AG04450 (cell line): ENCODE measurements at places on chromosomes 16 and 17.

- no peak for DNase-seq
Observed at GRCh38 chr16:8943966-8944759, 19.5 kb downstream of the USP7 start.

- DNase-seq, result no peak
Observed at GRCh38 chr17:76955191-76955590, 87.0 kb downstream of the MGAT5B start.

DNA sequence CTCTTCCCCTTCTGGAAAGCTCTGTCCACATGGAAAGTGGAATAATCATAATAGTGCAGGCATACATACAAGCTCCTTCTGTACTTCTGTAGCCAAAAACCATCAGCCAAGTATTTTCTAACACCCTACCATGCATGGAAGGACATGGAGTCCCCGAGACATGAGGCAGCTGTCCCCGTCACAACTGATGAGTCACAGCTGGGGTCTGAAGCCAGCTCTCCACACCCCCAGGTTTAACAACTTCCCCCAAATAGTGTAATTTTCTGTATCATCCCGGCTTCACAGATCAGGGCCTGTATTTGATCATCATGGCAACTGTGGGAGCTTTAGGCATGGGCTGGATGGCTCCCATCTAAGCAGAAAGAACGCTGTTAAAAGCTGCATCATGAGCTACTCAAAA is 16.6 kb downstream of the C16orf96 start:
- no peak for DNase-seq

DNA sequence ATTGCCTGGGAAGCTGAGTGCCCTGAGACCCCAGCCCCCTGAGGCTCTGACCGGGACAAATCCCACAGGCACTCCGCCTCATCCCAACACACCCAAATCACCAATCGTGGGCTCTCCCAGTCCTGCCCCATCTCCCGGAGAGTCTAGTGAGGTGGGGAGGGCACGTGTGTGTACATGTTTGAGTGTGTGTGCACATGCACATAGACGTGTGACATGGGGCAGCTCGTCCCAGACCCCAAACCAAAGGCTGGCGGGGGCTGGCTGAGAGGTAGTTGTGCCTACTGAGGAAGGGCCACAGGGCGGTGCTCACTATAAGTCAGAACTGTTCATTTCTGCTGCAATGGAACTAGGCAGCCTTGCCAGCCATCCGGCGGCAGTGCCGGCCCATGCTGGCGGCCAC is 8.6 kb downstream of the SNAI3 start:
- DNase-seq, result no peak

GRCh38 chr17:80365983-80366382 is 49.0 kb upstream of the ENDOV start:
- DNase-seq, result no peak

DNA sequence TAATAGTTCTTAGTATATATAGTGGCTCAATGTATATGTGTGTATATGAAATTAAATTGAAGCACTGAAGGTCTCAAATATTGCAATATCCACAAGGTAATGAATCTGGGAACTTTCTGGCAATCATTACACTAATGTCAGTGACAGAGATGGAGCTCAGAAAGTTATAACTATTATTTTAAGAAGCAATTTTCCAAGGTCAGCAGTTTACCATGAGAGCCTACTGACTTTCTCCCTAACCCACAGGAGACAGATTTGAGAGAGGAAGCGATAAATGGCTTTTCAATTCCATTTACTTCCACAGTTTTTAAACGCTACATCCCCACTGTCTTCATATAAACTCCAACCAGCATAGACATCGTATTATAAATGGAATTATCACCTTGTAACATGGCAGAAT is 92.9 kb downstream of the PCTP start:
- DNase-seq, result no peak

- DNase-seq, result no peak
Observed at GRCh38 chr16:30924076-30924912, 922 bp downstream of the FBXL19 start.

DNA sequence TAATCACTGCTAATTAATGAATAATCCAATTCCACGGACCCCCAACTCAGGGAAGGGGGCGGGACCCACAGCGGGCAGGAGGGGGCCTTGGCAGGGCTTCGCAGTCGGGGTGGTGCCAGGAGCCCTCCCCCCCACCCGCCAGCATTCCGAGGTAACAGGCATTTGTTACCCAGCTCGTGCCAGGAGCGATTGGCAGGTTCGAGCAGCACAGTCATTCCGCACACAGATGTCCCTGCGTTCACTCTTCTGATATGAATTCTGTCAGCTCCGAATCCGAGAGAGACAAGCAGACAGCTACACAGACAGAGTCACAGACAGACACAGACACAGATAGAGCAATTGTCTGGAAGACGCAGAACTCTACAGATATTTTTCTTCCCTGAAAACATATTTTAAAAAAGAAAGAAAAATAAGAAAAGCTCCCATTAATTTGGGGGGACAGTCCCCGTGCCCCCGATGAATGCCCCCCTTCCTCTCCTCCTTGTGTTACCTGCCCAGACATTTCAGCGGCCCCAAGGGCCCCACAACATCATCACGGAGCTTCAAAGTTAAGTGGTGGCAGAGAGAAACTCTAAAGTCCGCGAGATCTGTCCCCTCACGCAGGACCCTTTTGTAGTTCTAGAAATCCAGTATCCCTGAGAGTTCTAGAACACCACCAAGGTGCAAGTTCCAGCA is 10.2 kb downstream of the NEUROD2 start:
- no peak for DNase-seq

DNA sequence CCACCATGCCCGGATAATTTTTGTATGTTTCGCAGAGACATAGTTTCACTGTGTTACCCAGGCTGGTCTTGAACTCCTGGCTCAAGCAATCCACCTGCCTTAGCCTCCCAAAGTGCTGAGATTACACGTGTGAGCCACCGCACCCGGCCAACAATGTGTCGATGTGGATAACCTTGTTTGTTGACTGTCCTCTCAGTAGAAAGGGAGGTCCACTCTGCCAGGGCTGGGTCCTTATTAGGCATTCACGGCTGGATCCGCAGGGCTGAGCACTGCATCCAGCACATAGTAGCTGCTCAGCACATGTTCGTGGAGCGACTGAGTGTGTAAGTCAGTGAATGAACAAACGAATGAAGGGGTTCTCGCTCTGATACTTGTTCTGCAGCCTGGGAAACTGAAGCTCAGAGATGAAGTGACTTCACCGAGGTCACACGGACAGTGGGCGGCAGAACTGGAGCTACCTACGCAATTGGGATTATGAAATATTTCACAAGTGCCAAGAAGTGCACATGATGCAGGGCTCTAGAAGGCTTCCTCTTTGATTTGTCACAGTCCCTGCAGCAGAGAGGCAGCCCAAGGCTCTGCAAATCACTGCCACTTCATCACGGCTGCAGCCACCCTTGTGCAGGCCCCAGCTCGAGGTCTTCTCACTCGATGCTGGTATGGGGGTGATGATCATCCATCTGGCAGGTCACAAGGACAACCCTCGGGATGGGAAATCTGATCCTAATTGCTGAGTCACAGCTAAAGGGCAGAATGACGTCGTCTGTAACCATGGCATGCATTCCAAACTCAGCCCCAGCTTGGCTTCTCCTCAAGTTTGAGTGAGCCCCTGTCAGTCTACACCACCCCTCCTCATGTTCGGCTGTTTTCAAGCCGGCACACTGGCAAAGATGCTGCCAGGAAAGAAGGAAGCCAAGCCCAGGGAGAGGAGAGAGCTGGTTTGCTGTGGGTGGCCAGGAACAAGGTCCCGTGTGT is 28.0 kb upstream of the SNN start:
- peak; percentile 99 for DNase-seq

DNA sequence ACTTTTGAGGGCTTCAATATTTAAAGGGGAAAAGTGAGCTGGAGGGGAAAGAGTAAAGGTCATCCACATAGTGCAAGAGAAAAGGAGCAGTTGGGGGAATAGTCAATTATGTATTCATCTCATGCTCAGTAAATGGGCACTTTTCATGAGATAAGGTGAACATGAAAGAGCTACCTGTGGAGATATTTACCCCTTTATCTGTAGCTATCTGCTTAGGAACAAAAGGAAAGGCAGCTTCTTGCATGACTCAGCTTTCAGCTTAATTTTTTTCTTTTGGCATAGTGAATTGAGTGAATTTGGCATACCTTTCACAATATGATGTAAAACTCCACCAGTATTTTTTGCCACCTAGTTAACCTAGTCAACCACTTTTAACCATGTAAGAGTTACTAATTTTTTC is 26.4 kb downstream of the CPD start:
- DNase-seq, result no peak

GRCh38 chr17:43736389-43736788 is 22.2 kb downstream of the SOST start:
- no peak for DNase-seq

DNA sequence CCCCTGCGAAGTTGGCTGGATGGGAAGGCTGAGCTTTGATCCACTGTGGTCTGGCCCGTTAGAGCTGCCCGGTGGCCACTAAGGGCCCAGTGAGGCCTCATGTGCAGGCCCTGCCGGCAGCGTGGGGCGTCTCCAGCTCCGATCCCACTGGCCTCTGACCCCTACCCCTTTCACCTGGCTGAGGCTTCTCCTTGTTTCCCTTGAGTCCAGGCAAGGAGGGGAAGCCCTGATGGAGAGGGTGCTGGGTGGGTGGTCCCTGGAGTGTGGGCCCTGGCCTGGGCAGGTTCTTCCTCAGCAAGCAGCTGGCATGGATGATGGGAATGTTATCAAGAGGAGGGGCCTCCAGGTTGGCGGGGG is 356.8 kb downstream of the SEC14L1 start:
- no peak for DNase-seq

DNA sequence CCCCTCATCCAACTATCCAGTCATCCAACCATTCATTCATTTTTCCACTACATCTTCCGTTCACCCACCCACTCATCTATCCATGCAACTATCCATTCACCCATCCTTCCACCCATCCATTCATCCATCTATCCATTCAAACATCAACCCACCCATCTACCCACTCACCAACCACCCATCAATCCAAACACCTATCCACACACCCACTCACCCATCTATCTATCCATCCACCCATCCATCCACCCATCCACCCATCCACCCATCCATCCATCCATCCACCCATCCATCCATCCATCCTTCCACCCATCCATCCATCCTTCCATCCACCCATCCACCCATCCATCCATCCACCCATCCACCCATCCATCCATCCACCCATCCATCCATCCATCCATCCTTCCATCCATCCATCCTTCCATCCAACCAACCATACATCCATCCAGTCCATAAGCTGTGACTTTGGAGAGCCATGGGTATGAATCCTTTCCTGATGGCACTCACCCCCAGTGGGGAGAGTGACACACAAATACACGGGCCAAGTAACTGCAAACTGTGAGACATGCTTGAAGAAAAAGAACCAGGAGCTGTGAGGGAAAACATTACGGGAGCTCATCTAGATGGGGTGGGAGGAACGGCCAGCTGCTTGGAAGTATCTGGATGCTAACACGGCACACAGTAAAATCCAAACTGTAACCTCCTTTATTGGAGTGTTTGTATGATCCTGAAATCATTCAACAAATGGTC is 100.0 kb upstream of the TNRC6C start:
- no peak for DNase-seq

- DNase-seq, result no peak
Observed at GRCh38 chr16:87297918-87298631, 19.1 kb downstream of the C16orf95 start.

- no peak for DNase-seq
Observed at GRCh38 chr17:37339321-37339720, 36.5 kb upstream of the C17orf78 start.

DNA sequence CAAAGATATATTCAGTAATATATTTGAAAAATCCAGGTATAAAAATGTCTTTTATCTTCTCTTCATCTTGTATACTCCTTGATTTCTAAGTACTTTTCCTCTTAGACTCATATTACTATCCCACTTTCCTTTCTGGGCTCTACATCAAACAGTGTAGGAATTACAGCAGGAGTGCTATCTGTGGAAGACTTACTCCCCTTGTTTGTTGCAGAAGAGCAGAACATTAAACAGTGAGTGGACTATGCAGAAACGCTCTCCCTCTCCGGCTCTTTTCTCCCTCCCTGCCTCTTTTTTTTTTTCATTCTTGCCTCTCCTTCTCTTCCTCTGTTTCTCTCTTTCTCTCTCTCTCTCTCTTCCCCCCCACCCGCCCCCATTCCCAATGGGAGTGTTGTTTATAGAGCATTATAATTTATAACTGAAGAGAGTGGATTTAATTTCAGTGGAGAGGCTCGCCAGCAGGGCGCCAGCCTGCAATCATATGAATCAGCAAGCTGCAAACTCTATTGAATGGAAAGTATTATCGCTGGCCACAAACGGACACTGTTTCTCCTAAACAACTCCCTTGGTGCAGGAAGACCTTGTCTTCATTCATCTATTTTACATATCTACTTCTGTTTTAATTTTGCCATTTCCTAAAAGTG is 242.3 kb upstream of the TBX2 start:
- no peak for DNase-seq

DNA sequence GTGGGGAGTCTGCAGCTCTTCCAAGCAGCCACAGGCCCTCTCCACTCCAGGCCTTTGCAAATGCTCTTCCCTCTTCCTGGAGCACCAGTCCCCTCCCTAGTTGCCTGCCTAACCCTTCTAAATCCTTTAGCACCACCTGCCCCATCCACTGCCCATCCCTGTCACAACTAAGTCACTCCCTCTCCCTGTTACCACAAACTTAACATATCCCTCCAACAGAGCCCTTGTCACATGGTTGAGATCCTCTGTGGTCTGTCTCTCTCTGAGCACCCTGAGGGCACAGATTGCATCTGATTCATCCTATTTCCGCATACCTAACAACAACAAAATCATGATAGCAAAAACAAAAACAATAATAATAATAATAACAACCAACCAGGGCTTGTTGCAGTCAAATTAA is 11.0 kb upstream of the BEAN1 start:
- DNase-seq, result no peak

DNA sequence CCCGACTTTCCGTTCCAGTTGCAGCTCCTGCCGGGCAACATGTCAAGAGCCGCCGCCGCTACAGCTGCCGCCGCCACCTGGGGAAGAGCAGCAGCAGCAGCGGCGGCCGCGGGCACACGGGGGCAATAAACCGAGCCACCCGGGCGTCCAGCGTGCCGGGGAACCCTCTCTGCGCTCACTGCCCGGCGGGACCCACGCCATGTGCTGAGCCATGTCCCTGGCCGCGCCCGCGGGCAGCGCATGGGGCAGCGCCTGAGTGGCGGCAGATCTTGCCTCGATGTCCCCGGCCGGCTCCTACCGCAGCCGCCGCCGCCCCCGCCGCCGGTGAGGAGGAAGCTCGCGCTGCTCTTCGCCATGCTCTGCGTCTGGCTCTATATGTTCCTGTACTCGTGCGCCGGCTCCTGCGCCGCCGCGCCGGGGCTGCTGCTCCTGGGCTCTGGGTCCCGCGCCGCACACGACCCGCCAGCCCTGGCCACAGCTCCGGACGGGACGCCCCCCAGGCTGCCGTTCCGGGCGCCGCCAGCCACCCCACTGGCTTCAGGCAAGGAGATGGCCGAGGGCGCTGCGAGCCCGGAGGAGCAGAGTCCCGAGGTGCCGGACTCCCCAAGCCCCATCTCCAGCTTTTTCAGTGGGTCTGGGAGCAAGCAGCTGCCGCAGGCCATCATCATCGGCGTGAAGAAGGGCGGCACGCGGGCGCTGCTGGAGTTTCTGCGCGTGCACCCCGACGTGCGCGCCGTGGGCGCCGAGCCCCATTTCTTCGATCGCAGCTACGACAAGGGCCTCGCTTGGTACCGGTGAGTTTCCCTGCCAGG is 604 bp downstream of the HS3ST3B1 start:
- no peak for DNase-seq
